Cortex of kidney (tissue), 1 donor: ENCODE measurements at places on chromosomes 12 and 14.

GRCh38 chr12:116295327-116296263 is 18.1 kb upstream of the MED13L start:
- no peak for DNase-seq

- no peak for DNase-seq
Observed at GRCh38 chr12:57553343-57554202, 3.7 kb downstream of the KIF5A start.

DNA sequence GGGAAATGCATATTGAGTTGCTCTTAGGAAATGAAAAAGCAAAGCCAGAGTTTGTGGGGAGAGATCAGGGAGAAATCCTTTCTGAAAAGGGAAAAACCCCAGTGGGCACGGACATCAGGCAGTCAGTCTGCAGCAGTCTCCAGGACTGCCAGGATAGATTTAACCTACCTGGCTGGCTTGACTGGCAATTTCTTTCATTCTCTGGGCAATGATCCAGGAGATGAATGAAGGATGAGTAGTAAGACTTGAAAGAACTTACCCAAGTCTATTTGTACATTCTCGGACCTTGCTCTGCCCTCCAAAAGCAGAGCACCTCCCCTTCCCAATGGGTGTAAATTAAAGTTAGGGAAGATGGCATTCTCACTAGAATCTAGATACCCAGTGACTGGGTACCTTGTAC is 42.9 kb downstream of the CMAS start:
- DNase-seq: no peak

DNA sequence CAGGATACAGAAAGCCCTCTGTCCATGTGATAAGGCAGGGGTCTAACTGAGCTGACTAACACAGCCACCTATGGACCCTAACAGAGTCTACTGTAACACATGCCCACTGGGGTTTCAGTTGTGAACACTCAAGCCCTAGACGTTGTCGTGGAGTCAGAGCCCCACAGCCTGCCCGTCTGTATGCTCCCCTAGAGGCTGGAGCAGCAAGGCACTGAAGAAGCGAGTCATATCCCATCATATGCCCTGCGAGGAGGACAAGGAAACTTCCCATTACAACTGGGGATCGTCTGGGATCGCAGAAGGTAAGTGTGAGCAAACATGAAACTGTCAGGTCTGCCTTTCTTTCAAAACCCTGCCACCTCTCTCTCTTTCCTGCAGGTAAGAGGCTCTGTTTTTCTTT is 138.1 kb downstream of the GPR65 start:
- DNase-seq: no peak

DNA sequence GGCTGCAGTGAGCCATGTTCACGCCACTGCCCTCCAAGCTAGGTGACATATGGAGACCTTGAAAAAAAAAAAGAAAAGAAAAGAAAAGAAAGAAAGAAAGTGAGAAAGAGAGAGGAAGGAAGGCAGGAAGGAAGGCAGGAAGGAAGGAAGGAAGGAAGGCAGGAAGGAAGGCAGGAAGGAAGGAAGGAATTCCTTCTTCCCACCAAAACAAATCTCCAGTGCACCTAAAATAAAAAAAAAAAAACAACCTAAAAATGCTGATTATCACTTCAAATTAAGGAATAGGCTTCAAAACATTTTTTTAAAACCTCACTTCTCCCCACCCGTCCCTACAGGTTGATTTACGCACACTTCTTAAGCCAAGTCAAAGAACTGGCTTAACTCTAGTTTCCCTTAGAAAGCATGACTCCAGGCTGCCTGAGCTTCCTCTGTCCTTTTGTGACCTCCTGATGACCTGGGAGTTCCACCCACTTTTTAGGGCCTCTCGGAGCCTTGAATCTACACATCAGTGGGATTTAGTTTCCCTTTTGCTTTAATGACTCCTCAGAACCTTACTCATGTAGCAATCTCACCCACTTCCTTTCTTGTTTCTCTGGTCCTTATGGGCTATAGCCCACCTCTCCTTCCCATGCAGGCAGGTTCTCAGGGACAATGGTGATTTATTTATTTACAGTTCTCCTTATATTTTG is 18.6 kb downstream of the DUSP6 start:
- DNase-seq: no peak

DNA sequence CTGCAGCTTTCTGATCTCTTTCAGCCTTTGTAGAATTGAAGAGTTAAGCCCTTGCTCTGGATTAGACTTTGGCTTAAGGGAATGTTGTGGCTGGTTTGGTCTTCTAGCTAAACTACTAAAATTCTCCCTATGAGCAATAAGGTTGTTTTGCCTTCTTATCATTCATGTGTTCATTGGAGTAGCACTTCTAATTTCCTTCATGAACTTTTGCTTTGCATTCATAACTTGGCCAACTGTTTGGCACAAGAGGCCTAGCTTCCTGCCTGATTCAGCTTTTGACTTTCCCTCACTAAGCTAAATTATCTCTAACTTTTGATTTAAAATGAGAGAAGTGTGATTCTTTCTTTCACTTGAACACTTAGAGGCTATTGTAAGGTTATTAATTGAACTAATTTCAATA is 384.3 kb downstream of the RAD51B start:
- no peak for DNase-seq

GRCh38 chr12:56878010-56878339 is 56.2 kb downstream of the SDR9C7 start:
- no peak for DNase-seq

- no peak for DNase-seq
Observed at GRCh38 chr12:62438098-62438692, 28.4 kb upstream of the MON2 start.

DNA sequence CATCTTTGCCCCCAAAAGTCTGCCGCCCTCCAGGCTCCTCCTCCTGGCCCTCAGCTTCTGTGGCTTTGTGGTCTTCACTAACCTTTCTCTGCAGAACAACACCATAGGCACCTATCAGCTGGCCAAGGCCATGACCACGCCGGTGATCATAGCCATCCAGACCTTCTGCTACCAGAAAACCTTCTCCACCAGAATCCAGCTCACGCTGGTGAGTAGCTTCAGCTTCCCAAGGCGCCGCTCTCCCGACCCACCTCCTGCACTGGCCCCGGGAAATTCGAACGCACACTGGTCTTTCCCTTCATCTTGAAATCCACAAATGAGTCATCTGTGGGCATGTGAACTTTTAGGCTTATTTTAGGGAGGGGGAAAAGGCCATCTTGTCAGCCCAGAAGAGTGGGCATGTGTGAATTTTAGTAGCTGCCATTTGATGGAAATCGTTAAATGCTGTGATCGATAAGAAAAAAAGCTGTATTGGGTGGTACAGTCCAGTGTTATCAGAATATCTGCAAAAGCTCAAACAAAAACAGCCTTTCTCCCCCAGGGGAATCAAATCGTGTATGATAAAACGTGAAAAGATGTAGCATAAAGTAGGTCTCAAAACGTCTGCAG is 700 bp downstream of the SLC35E3 start:
- no peak for DNase-seq

GRCh38 chr14:70702161-70702560 is 60.4 kb downstream of the TTC9 start:
- DNase-seq: no peak

GRCh38 chr12:121697093-121697698 is 15.4 kb upstream of the TMEM120B start:
- no peak for DNase-seq

DNA sequence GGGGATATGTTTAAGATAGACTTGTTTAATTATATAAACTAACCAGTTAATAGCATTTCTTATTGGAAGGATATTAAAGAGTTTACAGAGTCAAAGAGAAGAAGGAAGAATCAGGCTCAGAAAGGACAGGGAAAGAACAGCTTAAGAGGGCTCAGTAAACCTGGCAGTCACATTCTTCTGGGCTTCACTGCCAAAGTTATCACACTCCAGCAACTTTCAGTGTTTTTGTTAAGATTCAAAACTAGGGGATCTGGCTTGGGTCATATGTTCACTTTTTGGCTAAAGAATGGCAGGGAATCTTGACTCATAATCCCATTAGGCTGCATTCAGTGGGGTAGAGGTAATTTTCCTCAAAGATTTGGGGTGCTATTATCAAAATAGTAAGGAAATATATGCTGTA is 312.3 kb downstream of the RAD51B start:
- DNase-seq: no peak

- DNase-seq: no peak
Observed at GRCh38 chr12:11884116-11884515, 186.6 kb upstream of the BCL2L14 start.

- no peak for DNase-seq
Observed at GRCh38 chr14:74550071-74550470, 56.5 kb downstream of the ISCA2 start.

GRCh38 chr12:46663318-46663717 is 162.5 kb downstream of the SLC38A4 start:
- no peak for DNase-seq

DNA sequence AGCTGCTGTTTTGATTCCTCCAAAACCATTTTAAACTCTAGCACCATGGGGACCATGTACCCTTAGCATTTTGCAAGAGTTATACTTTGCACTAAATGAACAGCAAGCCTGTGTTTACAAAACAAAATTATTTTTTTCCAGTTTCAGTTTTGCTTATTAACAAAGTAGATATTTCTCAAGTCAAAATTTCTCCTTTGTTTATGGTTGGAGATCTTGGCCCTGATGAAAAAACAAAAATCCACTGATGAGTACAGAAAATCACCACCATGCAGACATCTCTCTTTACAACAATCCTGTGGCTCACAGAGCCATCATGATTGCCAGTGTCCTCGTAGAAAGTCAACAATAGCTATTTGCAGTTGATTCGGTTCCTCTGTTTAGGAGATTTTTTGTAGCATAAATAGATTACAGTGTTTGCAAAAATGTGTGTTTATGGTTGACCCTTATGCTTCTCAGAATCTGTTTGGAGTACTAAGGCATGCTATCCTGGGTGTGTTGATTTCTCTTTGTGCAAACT is 201.1 kb upstream of the NUDT4 start:
- DNase-seq: no peak

DNA sequence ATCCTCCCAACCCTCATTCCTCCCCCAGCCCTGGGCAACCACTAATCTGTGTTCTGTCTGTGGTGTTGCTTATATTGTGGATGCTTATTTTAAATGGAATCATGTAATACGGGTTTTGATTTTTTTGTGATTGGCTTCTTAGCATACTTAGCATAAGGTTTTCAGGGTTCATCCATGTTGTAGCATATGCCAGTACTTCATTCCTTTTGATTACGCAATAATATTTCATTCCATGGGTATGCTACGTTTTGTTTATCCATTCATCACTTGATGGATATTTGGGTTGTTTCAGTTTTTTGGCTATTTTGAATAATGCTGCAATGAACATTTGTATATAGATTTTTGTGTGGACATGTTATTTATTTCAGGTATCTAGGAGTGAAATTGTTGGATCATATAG is 82.9 kb downstream of the TSPAN9 start:
- no peak for DNase-seq

DNA sequence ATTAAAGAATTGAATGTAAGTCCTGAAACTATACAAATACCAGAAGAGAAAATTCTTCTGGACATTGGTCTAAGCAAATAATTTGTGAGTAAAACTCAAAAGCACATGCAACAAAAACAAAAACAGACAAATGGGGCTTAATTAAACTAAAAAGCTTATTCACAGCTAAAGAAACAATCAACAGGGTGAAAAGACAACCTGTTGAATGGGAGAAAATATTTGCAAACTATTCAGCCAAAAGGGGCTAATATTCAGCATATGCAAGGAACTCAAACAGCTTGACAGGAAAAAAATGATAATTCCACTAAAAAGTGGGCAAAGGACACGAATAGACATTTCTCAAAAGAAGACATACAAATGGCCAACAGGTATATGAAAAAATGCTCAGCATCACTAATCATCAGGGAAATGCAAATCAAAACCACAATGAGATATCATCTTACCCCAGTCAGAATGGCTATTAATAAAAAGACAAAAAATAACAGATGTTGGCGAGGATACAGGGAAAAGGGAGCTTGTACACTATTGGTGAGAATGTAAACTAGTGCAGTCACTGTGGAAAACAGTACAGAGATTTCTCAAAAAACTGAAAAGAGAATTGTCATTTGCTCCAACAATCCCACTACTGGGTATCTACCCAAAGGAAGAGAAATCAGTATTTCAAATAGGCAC is 177.5 kb upstream of the RTL1 start:
- DNase-seq: no peak

GRCh38 chr12:102350070-102350469 is 130.3 kb downstream of the IGF1 start:
- no peak for DNase-seq

- DNase-seq: no peak
Observed at GRCh38 chr14:23327947-23328744, 6.9 kb downstream of the PABPN1 start.

DNA sequence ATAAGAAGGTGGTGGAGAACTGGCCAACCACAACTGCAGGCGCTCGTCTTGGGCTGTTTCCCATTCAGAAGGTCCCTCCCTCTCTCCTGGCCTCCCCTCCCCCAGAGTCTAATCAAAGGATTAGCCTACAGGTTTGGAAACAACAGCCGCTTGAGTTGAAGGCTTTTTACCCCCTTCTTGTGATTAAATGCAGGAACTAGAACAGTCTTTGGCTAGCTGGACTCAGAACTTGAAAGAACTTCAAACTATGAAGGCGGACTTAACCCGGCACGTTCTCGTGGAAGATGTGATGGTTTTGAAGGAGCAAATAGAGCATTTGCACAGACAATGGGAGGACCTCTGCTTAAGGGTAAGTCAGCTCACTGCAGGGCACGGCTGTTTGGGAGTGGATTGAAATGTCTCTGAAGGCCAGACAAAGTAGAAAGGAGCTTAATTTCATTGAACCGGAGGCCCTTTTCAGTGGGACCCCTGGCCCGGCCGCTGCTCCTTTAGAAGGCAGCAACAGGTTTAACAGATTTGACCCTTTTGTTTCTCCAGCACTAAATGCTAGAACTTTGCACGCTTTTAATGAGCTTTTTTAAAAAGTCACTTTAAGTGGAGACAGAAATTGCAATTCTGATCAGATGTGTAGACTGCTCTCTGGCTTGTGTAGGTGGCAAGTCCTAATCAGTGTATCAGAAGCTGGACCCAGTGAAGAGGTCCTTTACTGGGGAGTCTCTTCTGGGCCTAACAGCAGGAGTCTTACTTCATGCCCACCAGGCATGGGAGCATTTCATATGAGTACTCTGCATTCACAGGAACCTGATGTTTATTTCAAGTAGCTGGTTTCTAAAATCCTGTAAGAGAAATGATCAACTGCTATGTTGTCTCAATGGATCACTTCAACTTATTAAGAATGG is 107.7 kb downstream of the ESR2 start:
- DNase-seq: no peak

- no peak for DNase-seq
Observed at GRCh38 chr12:46674800-46675199, 151.0 kb downstream of the SLC38A4 start.

DNA sequence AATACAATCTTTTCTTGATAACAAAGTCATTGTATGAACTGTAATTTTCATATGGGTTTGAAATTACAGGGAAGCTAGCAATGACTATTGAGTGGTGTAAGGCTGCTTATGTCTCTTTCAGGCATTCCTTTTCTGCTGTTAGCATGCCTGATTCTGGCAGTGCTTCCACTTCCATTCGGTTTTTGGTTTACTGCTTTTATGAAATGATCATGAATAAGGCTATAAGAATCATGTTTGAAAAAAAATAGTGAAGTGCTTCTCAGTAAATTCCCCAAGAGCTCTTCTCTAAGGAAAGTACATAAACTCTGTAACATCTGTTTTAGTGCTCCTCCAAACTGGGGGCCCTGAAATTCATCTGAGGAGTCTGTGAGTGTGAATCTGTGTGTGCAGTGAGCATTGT is 434.0 kb upstream of the RGS6 start:
- DNase-seq: no peak

- DNase-seq: no peak
Observed at GRCh38 chr14:102008891-102009290, 44.5 kb downstream of the DYNC1H1 start.

GRCh38 chr14:60845523-60845922 is 111.0 kb downstream of the MNAT1 start:
- DNase-seq: no peak

GRCh38 chr12:109836916-109837315 is 3.7 kb upstream of the TRPV4 start:
- no peak for DNase-seq
